ENCODE measurements at places on chromosomes 7 and 10.
A peak's percentile ranks its signal among the peaks of the same experiment; 100 is the strongest.

DNA sequence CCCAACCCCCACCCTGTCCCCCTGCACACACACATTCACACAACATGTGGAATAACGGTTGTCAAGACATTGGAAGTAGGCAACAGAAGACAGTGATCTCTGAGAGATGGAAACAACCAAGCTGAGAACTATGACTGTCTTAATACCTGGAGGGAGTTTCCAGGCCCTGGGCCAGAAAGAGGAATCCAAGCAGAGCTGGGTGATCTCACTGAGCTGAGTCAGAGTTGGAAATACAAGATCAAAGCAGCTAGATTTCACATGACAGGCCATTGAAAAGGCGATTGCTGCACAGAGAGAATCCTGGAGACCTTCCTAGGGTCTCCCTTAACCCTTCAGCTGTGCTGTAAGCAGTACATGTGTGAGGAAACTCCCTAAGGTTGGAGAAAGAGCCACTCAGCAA, 165.8 kb upstream of the PRSS1 start:
- no peak for DNase-seq

DNA sequence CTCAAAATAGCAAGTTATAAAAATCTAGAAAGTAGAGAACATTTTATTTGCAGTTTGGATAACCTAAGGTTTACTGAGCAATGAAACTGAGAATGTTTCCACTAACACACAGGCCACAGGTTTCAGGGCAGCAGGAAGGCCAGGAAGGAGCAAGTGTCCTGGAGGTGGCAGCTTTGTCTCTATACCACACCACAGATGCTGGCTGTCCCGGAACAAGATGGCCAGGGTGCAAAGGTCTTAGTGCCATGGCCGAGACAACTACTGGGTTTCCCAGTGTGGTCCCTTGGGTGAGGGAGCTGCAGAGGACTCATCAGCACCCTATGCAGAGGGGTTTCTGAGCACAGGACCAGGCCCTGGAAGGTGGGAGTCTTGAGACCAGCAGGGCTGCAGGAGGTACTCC, 92.0 kb downstream of the CTBP2 start:
- DNase-seq, result no peak

DNA sequence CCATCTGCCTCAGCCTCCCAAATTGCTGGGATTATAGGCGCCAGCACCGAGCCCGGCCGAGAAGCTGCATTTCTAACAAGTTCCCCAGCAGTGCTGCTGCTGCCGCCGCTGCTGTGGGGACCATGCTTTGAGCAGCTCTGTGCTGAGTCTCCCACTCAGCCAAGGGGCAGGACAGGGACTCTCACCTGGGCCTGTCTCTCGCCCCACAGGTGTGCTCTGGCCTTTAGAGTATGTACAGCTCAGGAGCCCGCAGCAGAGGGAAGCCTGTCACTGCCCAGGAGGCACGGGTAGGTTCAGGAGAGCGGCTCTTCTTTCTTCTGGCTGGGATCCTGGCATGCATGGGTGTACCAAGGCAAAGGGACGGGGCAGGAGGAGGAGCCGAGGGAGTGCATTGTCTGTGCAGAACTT, 130.1 kb downstream of the CAMK1D start:
- no peak for DNase-seq

DNA sequence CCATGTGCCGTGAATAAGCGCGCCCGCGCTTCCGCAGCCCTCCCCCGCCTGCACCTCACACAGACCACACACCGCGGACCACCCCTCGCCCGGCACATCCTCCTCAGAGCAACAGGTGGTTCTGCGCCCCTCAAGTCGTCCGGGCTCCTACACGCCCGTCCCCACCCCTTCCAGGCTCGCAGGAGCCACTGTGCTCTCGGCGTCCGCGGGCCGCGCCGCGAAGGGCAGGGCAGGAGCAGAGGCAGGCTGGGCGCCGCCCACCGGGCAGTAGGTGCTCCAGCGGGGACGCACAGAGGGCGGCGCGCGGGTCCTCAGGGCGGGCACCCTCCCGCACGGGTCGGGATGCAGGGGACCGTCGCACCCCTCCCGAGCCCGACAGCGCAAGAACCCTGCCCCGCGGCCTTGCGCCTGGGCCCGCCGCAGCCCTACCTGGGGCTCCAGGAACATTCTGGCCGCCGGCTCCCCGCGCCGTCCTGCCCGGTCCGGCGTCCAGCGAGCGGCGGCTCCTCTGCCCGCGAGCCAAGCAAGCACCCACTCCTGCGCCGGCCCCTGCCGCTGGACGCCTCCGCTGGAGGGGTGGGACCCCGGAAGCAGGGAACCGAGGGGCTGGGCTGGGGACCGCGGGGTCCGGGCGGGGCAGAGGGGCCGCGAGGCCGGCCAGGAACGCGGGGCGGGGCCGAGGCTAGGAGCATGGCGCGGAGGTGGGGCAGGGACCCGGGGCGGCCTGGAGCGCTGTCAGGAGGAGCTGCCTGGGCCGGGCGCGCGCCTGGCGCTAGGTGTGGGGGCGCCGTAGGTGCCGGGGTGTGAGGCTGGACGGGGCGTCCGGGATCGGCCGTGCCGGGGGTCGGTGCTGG, 37.4 kb downstream of the RASGEF1A start:
- peak; percentile 41 for DNase-seq

GRCh38 chr10:75401569-75402485, at the start of gene ZNF503:
TSS of gene ZNF503 (minus strand) at chr10:75401764. CDS start at chr10:75401419, 345 bp downstream.
- DNase-seq, result no peak

GRCh38 chr10:132578287-132578951, 40.8 kb downstream of the INPP5A start:
- no peak for DNase-seq

- no peak for DNase-seq
These were observed 28.2 kb downstream of the ADK start for GRCh38 chr10:74179111-74179710.

DNA sequence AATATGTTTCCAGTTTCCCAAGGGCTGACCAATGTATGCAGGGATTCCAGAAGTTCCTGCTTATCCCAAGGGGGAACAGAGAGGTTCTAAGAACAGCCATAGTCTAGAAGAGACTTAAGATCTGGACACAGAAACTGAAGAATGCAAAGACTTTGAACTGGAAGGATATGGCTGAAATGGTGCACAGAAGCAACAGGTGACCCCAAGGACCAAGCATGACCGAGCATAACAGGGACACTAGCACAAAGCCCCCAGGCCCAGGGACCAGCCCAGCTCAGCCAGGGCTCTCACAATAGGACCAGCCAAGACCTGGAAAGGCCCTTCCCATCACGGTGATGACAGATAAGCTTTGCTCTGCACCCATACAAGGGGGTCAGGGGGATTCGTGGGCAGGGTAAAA, 213.0 kb upstream of the KMT2E start:
- DNase-seq, result no peak

DNA sequence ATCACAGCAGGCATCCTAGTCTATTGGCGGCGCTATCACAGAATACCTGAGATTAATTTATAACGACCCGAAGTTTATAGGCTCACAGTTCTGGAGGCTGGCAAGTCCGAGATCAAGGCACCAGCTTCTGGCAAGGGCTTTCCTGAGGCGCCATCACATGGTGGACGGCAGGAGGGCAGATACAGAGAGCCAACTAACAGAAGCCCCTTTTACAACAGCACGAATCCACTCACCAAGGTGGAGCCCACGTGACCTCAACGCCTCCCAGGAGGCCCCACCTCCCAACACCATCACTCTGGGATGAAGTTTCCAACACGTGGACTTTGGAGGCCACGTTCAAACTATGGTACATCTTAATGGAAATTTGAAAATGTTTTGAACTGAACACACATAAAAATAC, 255.3 kb downstream of the ELFN1 start:
- no peak for DNase-seq

DNA sequence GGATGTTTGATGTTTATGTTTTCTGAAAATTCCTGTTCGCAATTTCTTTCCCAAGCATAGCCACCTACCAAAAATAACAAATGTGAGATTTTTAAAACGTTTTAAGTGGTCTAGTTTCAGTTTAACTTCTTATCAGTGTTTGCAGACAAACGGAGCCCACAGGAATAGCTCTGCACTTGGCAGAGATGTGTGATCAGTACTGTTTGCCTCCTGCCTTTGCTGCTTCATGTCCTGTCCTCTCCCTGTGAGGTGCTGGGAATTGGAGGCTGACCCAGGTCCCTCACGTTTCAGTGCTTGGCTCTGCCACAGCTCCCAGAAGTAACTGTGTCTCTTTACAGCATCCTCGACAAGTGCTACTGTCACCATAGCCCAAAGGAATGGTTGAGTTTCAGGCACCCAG, 1.2 kb downstream of the UCN3 start:
- DNase-seq, result no peak

GRCh38 chr7:132250480-132251326, 325.6 kb downstream of the PLXNA4 start:
- no peak for DNase-seq

DNA sequence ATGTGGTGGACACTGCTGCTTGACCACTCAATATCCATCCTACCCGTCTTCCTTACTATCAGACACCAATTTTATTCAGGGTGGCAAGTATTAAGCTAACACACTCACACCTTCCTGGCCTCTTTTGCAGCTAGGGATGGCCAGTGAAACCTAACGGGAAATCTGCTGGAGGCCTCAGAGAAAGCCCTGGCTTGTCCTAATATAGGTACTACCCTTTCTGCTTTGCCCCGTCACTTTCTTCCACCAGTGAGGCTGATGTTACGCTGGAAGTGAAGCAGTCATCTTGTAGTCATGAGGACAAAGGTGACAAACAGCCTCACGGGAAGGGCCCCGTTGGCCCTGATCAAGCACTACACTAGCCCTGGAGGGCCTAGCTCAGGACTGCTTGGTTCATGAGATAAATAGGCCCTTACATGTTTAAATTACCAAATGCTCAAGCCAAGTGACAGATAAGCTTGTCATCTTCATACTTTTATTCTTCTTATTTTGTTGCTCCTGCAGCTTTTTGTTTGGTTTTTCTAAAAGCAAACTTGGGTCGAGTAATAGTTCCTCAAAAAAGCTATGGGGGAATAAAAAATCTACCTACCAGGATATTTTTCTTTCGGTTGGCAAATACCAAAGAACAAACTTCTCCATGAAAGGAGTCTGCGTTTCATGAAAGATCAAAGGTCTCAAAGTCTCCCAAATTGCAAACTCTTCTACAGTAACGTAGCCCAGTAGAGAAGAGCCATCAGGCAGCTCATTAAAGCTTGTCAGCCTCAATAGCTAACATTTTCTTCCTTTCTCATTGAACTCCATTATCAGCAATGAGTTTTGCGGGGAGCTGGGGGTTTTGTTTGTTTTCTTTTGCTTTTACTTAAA, 17.5 kb downstream of the CREB3L2 start:
- no peak for DNase-seq

DNA sequence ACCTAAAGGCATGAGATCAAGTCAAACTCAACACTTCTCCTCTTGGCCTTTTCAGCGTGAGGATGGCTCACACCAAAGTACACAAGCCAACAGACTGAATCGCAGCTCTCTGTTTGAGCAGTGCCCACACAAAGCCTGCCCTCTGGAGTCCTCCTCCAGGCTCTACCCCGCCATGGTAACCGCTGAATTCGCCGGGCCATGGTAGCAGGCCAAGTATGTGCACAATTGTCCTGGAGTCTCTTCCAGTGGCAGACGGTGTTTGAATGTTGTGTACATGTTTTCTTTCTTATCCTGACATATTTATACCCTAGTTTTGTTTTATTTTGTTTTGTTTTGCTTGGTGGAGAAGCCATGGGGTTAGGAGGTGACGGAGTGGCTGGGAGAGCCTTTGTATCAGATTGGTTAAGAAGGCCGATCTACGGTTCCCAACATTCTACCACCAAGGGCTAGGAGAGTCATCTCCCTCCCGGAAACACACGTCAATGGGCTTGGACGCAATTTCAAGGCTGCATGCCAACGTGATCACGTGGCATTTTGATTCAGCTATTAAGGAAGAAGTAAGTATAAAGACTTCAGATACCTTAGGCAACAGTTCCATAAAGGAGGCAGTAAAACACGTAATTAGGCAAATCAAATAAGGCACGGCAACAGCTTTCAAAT, 12.1 kb upstream of the SHH start:
- DNase-seq, result no peak
